ENCODE measurements at places on chromosomes 3 and 15.

- no peak for DNase-seq
Observed at GRCh38 chr15:49200347-49200746, 30.3 kb downstream of the GALK2 start.

DNA sequence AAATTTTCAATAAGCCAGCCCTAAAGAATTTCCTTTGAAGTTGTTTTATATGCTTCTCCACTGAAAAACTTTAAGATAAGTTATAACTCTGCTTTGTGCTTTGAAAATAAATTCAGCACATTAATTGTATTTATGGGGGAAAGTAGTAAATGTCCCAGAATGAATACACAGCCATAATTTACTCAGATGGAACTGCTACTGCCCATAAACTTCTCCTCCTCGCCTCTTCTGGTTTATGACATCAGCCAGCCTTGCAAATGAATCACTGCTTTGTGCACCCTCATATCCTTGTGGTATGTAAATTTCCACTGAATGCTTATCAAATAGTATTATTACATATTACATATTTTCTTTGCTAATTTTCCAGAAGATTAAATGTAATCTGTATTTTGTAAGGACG, 302.0 kb downstream of the DIPK2A start:
- no peak for DNase-seq

GRCh38 chr15:36970522-36970921, 129.8 kb downstream of the MEIS2 start:
- DNase-seq: no peak

DNA sequence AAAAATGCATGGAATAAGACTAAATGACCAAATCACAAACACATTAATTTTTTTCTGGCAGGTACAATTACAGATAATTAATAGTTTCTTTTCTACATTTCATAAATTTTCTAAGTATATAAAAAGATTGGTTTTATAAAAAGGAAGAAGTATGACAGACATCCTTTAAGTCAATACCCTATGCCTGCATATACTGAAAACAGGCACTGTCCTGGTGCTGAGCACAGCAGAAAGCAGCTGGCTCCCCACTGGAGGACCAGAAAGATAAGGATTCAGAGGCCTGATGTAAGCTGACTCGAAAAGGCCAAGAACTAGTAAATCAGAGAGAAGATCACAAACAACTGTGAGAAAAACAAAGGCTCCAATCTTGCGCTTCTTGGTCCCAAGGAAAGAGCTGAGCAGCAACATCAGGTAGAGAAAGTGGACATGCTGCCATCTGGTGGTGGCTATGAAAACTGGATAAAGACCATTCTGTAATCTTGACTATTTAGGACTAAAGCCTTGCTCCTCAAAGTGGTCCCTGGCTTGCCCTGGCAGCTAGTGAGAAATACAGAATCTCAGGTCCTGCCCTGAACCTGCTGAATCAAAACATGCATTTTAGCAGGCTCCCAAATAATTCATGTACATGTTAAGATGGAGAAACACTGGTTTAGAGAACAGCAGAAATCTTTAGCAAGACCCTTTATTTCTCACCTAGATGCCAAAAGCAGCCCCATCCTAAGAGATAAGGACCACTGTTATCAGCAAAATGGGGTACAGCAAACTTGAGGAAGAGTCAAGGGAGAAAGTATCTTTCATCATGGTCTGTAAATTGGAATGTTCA, 76.0 kb downstream of the TRANK1 start:
- DNase-seq: no peak

DNA sequence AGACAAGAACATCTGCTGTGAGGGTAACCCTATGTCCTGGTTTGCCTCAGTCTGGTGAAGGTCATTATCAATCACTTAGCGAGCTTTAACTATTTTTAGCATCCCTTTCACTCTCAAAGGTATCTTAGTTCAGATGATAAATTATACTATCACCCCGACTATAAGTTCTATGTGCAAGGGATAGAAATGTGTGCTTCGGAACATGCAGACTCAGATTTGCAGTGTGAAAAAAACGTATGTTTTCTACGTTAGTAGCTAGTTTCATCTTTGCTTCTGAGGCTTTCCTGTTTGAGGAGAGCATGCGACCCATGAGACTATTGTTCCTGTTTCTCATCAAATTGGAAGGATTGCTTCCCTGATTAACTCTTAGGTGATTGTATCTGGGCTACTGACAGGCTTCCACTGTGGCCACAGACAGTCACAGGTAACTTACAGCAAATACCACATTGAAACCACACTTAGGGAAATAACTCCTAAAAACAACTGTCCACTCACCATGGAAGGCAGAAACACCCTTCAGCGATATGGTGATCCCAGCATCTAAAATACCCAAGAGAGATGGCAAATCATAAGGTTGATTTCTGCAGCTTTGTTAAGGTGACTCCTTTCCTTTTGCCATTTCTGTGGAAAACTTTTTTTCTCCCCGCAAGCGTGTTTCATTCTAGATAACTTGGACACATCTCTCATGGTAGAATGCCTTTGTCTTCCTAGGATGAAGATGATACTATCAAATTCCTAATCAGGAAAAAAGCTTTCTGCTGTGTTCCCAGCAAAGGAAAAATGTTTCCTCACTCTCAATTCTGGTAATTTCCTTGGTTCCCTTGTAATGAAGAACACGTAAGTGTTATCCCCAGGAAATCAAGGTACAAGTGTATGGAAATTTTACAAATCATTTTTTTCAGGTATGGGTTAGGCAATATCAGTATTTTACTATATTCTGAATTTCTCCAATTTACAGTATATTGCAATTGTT, 5.2 kb downstream of the GCSAM start:
- DNase-seq: no peak

DNA sequence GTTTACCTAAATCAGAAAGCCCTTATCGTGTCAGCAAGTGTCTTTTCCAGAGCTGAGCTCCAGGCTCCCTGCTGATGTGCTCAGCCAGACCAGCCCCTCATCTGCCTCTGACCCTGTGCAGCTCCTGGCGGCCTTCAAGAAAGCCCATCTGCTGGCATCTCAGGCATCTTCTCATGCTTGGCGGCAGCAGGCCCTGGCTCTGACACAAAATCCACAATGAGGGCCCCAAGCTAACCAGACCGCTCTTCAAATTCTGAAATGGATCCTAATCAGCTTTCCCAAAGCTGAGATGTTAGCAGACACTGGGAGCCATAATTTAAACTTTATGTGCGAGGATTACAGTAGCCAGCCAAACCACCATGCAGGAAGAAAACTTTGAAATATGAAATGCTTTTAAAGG, 50.8 kb upstream of the CTDSPL start:
- no peak for DNase-seq

- no peak for DNase-seq
Observed at GRCh38 chr15:79884204-79884596, 12.6 kb downstream of the MTHFS start.

DNA sequence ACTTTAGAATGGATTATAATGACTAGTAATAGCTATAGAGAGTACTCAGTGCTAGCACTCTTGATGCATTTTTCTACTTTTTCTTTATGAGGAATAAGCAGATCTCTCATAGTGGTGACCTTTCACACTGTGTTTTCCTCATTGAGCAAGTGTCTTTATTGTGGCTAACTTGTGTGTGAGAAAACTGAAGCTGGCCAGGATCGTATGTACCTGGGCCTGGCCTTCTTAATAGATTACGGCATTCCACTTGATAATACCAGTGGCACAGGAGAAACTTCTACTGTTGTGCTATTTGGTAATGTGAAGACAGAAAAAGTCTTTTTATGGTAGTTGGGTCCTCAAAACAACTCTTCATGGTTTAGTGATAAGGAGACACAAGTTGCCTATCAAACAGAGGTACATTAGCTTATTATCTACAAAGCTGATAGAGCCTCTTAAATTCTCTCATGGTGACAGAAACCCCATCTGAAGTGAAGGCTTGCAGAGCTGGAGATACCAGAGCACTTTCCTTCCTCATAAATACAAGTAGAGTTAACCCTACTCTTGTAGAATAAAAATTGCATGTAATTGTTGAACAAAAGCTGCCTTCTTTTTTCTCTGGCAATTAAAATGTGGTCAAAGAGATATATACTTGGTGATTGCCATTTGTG, 64.6 kb downstream of the LYSMD4 start:
- no peak for DNase-seq

- DNase-seq: no peak
Observed at GRCh38 chr3:147712357-147712756, 303.2 kb downstream of the ZIC1 start.

- DNase-seq: no peak
Observed at GRCh38 chr15:65221697-65222096, 10.4 kb upstream of the CILP start.

- DNase-seq: no peak
Observed at GRCh38 chr3:197683191-197683590, 53.5 kb downstream of the RUBCN start.

- no peak for DNase-seq
Observed at GRCh38 chr3:69433969-69434325, 48.1 kb upstream of the FRMD4B start.

DNA sequence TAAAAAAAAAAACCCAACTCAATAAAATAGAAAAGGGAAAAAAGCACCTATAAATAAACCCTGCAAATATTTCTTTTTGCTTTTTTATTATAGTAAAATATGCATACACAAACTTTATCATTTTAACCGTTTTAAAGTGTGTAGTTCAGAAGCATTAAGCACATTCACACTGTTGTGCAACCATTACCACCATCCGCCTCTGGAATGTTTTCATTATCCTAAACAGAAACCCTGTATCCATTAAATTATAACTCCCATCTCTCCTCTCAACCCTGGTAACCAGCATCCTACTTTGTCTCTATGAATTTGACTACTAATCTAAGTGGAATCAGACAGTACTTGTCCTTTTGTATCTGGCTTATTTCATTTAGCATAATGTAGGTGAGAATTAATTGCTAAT, 15.0 kb downstream of the CDCP1 start:
- DNase-seq: no peak

GRCh38 chr3:25103391-25103790, 324.7 kb upstream of the RARB start:
- DNase-seq: no peak

- no peak for DNase-seq
Observed at GRCh38 chr3:152785051-152785450, 49.9 kb upstream of the P2RY1 start.

DNA sequence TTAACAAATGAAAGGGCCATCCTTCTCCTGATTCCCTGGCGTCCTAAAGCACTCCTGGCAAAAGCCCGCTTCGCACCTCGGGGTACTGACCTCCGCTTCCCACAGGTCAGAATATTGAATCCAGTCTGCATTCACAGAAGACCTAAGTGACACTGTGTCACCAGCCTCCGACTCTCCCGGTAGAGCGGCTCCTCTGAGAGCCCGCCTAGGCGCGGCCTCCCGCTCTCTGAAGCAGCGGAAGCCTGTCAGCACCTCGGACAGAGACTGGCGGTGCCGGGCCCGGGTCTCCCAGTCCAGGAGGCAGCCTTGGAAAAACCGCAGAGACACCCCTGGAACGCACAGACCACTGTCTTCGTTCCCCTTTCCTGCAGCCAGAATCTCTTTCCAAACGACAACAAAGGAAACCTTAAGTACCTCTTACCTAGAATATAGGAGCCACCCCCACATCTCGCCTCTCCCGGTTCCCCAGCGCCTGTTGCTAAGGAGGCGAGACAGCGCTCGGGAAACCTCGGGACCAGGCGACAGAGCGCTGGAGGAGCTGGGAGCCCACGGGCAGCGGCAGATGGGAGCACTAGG, 1.2 kb downstream of the GABRB3 start:
- no peak for DNase-seq

DNA sequence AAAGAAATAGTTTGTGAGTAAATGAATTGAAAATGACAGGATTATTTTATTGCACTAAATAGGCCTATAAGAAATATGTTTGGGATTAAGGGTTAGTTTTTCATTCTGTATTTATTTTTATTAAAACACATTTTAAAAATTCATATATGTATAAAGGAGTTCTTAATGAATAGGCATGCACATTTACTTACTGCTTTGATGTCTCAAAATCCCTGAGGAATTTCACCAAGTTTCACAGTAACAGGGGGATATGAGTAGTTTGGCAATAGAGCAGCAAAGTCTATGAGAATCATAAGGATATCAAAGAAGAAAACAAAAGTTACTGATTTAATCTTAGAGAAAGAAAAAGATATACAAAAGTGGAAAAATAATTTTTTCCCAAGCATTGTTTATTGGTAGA, 411.7 kb downstream of the NAALADL2 start:
- no peak for DNase-seq

DNA sequence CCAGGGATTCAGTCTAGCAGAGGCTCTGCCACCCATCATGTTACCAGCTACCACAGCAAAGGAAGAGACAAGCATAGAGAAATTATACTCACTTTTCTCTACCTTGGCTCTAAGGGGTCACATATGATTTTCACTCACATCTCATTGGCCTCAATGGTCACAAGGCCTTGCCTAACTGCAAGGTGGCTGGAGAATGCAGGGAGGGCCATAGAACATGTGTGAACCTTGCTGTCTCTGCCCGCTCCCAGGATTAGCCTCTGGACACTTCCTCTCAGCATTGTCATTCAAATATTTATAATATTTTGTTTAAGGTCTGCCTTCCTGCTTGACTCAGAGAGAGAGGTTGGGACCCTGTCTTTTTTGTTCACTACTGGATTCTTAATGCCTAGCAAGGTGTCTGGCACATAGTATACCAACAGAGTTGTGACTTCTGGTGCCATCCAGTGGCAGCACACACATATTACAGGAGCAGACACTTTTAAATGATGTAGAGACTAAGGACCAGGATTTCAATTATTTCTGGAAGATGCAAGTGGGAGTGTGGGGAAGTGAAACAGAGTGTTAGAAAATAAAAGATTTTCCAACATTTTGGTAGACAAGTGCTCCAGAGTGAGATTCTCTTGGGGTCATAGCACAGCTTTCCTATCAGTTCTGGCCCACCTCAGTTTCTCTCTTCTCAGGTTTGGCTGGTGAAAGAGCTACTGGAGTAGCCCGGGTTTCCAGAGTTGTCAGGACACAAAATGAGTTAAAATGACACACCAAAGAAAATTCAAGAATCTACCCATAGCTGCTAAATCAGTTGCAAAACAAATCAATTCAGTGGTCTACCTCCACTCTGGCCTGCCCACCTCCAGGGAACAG, 119.0 kb upstream of the RASGRP1 start:
- no peak for DNase-seq
